ENCODE measurements at places on chromosomes 2 and 18.

- no peak for DNase-seq
Observed at GRCh38 chr2:210997373-210997772, 441.0 kb downstream of the CPS1 start.

DNA sequence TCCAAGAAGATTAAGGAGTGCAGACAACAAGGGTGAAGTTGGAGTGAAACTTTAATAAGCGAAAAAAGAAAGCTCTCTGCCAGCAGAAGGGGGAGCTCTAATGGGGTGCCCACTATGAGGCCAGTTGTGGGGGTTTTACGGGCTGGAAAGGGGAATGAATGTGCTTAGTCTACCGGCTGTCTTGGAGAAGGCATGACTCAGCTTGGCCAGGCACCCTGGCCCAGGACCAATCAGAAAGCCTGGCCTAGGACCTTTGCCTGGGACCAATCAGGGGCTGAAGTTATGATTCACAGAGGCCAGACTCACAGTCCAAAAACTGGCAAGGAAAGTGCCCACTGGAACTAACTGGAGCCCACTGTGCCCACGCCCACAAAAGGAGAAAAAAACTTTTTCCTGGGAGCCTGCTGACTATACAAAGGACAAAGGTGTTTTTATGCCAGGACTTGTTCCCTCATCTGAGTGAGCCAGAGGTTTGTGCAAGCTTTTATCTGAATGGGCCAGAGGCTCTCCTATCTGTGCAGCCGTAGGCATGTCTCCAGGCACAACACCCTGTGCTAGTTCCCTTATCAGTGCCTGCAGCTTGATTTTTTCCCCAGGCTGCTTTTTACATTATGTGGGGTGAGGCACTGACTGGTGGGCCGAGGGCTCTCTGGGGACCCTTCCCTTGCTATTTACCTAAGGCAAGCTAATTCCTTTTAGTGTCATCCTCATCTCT, 18.6 kb downstream of the CMPK2 start:
- no peak for DNase-seq

GRCh38 chr2:233760043-233760442, at the start of gene UGT1A1:
Gene UGT1A1, plus strand, starts transcription at chr2:233760270. Its CDS starts 18 bp downstream, at chr2:233760288.
- no peak for DNase-seq

- no peak for DNase-seq
Observed at GRCh38 chr2:170455617-170456426, 259.3 kb upstream of the SP5 start.

DNA sequence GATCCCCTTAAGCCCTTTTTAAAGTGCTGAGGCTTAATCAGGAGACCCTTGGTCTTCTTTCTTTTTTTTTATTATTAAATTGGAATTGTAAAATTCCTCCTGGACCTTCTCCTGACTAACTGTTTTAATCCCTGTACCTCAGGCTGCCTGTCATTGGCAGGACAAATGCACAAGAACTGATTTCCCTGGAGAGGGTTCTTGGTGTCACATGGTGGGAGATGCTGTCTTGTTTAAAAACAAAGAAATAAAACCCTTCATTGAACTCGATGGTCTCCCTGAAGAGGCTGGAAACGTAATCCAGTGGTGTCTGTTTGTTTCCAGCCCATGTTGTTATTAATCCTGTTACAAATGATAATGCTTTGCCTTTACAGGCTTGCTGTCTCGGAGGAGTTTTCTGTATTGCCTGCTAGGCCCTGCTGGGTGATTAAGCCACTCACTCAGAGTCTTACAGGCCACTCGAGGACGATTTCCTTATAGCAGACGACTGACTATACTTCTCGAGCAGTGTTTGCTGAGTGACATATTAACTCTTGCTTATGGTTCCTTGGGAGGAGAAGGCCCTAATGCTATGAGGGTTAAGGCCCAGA, 100.5 kb upstream of the MGAT5 start:
- no peak for DNase-seq

- DNase-seq: no peak
Observed at GRCh38 chr18:45386041-45386655, 229.1 kb upstream of the SLC14A2 start.

GRCh38 chr2:133039531-133039930, 369.5 kb upstream of the LYPD1 start:
- DNase-seq: no peak

DNA sequence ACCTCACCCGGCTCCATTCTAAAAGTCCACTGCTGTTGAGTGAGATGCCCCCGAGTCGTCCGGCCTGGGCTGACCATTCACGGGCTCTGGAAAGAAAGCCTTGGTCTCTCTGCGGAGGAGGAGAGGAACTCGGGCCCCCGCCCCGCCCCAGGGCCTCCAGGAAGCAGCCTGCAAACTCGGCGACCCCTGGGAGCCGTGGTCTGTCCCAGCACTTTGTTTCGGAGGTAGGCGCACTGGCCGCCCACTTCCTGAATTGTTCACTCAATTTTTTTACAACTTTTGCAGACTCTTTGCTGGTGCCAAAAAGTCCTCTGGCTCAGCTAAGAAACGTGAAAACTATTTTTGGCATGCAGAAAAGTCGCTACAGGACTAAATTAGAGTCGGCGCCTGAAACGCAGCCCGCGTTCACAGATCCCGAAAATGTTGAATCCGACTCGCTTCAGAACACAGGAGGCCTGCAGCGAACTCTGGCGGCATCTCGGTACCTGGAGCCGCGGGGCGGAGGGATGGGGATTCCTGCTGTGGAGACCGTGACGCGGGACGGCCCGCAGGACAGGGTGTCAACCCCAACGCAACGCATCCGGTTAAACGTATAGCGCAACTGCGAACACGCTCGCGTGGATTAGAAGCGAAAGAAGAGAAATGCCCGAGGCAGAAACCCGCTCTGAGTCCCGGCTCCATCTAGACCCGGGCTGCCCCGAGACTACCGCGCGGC, 1.5 kb downstream of the PXDN start:
- DNase-seq: no peak

GRCh38 chr2:102027036-102027980, 35.5 kb downstream of the IL1R2 start:
- DNase-seq: no peak

GRCh38 chr2:113777371-113777770, 20.9 kb upstream of the SLC35F5 start:
- no peak for DNase-seq

DNA sequence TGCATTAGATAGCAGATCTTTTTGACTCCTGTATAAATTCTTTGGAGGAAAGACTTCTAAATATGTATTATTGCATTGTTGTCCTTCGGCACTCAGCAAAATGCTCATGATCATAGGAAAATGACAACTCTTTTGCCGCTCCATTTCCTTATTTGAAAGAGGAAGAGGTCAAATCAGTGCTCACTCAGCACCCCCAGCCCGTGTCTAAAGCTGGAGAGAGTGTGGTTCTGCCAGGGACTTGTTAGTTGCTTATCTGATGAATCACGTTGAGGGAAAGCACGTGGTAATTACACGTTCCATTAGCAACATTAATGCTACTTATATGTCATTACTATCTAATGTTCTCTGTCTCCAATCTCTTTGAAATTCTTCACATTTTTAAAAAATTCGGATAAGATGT, 46.0 kb upstream of the MBP start:
- DNase-seq: no peak

DNA sequence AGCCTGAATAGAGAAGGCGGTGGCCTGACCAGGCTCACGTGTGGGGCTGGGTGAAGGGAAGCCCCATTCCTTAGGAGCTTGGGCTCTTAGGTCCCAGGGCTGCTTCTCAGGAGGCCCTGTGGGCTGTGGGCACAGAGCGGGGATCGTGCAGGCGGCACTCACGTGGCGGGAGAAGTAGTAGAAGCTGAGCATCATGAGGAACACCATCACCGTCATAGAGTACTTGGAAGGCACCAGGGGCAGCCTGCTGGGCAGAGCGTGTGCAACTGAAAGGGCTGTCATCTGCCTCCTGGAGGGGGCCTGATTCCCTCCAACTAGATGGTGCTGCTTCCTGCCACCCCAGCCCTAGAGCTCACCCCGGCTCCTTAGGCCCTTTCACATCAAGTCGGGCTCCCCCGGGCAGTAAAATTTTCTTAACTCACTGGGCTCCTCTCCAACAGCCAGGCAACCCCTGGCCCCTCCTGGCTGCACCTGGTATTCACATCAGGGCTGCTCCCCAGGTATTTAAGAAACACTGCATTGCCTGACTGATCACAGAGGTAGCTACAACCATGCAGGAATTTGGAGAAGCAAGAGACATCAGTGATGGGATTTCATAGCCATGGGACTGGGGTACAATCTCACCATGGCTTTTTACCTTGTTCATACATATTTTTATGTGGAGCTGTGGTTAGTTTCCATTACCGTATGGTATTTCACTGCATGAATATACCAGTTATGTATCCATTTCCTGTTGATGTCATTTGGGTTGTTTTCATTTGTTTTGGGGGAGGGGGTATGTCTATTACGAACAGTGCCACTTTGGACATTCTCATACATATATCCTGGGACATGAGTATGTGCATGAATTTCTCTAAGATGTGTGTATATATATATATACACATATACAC, 32.9 kb downstream of the CENPO start:
- no peak for DNase-seq

- DNase-seq: no peak
Observed at GRCh38 chr2:118242216-118242615, 153.9 kb downstream of the INSIG2 start.

DNA sequence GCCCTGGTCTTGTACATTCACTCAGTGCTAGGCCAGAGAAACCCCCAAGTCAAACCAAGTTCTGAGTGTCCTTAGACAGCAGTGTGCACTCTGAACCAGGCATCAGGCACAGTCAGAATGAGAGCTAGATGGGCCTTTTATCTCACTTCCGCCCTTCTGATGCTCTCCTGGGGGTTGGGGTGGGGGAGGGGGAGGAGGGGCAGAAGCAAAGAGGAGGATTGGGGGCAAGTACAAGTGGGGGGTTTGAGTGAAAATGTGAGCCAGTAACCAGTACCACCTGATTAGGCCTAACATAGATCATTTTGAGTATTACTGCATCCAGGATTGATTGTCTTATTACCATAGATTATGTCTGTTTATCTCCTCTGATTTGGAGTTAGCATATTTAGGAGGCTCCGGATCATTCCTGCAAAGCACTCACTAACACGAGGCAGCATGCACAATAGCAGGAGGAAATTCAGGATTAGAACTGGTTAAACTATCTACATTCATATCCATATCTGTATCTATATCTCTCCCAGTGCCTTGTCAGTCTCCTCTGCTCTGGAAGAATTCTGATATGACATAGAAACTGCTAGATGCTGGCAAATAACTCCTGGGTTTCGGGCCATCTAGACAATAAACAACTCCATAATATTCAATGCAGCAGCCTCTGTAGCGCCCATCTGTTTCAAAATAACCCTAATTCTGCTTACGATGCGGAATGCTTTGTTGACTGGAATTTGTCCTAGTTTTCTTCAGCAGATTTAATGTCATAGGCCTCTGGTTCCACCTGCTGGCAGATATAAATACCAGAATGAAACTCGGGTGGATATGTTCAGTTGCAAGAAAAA, 149.1 kb downstream of the RHBDD1 start:
- no peak for DNase-seq

DNA sequence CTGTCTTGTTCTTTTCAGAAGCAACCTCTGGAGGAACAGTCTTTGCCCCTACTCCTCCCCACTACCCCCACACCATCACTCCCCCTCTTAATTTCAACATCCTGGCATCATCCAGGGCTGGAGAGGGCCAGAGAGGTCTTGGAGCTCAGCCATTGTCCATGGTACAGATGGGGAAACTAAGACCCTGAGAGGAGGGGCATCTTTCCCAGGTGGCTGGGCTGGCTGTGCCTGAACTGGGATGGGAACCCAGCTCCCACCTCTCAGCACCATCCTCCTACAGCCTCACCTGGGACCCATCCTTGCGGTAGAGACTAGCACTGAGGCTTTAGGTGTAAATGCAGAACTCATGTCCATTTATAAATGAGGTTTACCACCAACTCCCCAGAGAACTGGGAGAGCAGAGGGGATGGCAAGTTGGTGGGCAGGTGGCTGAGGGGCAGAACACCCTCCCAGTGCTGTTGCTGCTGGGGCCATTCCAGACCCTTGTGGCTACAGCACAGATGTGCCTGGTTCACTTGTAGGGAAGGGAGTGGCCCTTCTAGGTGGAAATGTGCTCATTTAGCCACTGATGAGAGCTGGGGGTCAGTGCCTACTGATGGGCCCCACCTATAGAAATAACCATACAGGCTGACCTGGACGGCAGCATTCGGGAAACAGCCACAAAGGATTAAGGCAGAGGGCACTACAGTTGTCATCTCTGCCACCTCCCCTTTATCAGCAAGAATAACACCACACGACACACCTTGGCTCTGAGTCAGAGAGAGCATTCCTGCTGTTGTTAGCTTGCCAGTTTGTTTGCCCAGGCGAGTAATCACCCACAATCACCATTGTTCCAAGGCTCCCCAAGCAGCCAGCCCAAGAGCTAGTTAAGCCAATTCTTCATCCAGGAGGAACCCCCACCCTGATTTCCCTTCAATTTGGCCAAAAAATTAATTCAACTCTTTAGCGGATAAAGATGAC, 2.1 kb downstream of the MLPH start:
- DNase-seq: no peak

- DNase-seq: no peak
Observed at GRCh38 chr2:32168513-32168912, 2.8 kb downstream of the SLC30A6 start.

DNA sequence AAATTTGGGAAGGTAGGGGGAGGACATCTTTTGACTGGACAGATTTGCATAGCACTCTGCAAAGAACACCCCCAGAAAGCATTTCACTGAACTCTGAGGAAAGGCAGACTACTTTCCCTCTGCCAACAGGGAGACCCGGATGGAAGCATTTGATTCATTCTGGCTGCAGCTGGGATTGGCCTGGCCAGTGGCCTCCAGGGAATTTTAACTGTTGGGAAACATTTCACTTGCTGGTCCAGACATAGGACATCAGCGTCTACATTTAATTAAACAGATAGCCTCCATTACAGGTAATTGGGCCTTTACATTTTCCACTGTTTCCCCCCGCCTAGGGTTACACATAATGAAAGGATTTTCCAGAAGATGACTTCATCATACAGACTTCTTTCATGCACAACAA, 92.8 kb downstream of the MARCHF4 start:
- no peak for DNase-seq

DNA sequence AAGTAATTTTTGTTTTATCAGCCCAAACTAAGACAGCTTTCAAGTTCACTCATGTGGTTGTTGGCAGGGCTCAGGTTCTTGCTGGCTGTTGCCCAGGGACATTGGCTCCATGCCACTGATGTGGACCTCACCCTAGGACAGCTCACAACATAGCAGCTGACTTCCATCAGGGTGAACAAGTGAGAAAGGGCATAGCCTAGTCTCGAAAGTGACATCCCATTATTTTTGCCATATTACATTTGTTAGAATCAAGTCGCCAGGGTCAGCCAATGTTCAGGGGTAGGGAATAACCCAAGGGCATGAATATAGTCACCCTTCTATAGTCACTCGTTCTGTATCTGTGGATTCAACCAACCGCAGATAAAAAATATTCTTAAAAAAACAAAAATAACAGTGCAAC, 10.7 kb upstream of the CWC22 start:
- no peak for DNase-seq

DNA sequence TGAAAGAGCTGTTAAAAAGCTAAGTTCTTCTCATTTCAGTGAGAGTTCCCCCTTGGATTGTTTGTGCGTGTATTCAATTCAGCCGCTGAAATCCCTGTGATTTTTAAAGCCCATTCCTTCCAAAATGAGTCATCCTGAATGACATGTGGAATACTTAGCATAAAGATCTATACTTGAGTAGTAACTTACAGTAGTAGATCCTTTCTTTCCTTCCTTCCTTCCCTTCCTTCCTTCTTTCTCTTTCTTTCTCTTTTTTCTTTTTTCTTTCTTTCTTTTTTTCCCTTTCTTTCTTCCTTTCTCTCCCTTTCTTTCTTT, 18.2 kb upstream of the SOX11 start:
- DNase-seq: no peak

GRCh38 chr18:34626404-34627136, 83.5 kb upstream of the DTNA start:
- DNase-seq: no peak

- DNase-seq: no peak
Observed at GRCh38 chr2:27772804-27773203, 1.3 kb downstream of the MRPL33 start.

Data from stimulated activated CD4-positive, alpha-beta T cell treated with anti-CD3 and anti-CD28 coated beads, TNF-alpha, amount 100 ng/mL, for 1 hour (primary cell).